Dermis microvascular lymphatic vessel endothelial cell (primary cell): ENCODE measurements at places on chromosomes 1 and 21. TPM values are rescaled to one million over a fixed set of nuclear protein-coding genes. Genes with fewer than 3 reads are reported as not detected.

- peak; percentile 41 for DNase-seq
Observed at GRCh38 chr1:198123133-198123532, 33.7 kb upstream of the NEK7 start.

Gene AADACL3
- total RNA-seq, result not detected in 2 replicates

- peak; percentile 35 for DNase-seq
Observed at GRCh38 chr1:61083013-61083806, 849 bp downstream of the NFIA start.

GRCh38 chr1:226912587-226913176, 27.4 kb upstream of the COQ8A start:
- peak; percentile 28 for DNase-seq

- DNase-seq, result peak; percentile 52
Observed at GRCh38 chr1:170692866-170693575, 29.1 kb downstream of the PRRX1 start.
